Spinal cord (tissue), 10 donors: ENCODE measurements at places on chromosomes 2 and 18. TPM values are rescaled to one million over a fixed set of nuclear protein-coding genes. Genes with fewer than 3 reads are reported as not detected.

GRCh38 chr2:75002007-75002406 lies 43.6 kb downstream of the POLE4 start:
- no peak for DNase-seq
- no peaks in the 10 kb centered on the region for H3K27me3 ChIP-seq
- H3K4me3 ChIP-seq: no peak overlapping the region
- peaks cover 3% of the 10 kb centered on the region for H3K4me1 ChIP-seq
- H3K27ac ChIP-seq: no peak overlapping the region

The ZSWIM2 gene
- 0.28 TPM for total RNA-seq

DNA sequence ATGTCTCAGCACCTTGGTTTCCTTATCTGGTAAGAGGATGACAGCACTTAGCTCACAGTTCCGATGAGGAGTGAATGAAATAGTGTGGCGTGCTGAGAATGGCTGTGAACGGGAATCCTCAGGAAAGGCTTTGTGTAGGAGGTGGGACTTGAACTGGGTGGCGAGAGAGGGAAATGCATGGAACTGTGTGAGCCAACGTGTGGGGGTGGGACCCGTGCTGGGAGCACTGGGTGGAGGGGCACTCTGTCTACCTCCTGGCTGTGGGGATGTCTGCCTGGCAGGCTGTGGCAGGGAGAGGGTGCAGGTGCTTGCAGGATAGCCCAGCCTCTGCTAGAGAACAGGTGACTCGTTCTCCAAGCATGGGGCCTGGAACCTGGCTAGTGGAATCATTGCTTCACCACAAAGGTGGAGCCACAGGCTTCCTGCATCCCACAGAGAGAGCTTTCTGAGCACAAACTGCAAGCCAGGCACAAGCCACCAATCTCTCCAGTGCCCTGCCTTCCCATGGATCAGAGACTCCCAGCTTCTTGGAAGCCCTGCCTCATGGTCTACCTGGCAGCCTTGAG lies 145.2 kb downstream of the CELF4 start:
- DNase-seq: no peak
- H3K36me3 ChIP-seq: no peaks in the 10 kb centered on the region
- peaks cover 25% of the 10 kb centered on the region for H3K4me1 ChIP-seq

GRCh38 chr2:130785466-130786055 lies 30.2 kb downstream of the AMER3 start:
- no peaks in the 10 kb centered on the region for H3K27me3 ChIP-seq
- no peak overlapping the region for H3K4me3 ChIP-seq
- H3K4me1 ChIP-seq: no peaks in the 10 kb centered on the region

- DNase-seq: no peak
- H3K27me3 ChIP-seq: no peaks in the 10 kb centered on the region
- no peak overlapping the region for H3K27ac ChIP-seq
- H3K4me1 ChIP-seq: no peaks in the 10 kb centered on the region
- no peak overlapping the region for H3K4me3 ChIP-seq
Measured at GRCh38 chr2:231565887-231566594, 26.6 kb upstream of the TEX44 start.

GRCh38 chr2:238927746-238928519 lies 80.0 kb downstream of the TWIST2 start:
- H3K4me1 ChIP-seq: peaks cover 29% of the 10 kb centered on the region
- H3K4me3 ChIP-seq: no peak overlapping the region
- no peaks in the 10 kb centered on the region for H3K36me3 ChIP-seq
- no peak for DNase-seq
- H3K27ac ChIP-seq: no peak overlapping the region
- no peaks in the 10 kb centered on the region for H3K27me3 ChIP-seq

DNA sequence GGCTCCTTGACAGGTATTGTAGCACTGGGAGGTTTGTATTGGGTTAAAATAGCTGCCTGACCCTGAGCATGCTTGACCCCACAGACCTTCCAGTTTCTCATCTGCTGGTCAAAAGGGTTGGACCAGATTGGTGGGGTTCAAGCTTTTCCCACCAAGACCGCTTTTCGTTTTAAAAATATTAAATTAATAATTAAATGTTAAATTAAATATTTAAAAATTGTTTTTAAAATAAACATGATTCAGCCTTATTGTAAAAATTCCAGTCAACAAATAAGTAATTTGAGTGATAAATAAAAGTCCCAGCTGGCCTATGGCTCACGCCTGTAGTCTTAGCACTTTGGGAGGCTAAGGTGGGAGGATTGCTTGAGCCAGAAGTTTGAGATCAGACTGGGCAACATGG lies 36.6 kb upstream of the MCFD2 start:
- H3K27me3 ChIP-seq: no peaks in the 10 kb centered on the region
- H3K36me3 ChIP-seq: peaks cover 46% of the 10 kb centered on the region
- no peak overlapping the region for H3K27ac ChIP-seq
- H3K4me1 ChIP-seq: peaks cover 3% of the 10 kb centered on the region

- H3K4me1 ChIP-seq: no peaks in the 10 kb centered on the region
- no peaks in the 10 kb centered on the region for H3K27me3 ChIP-seq
- no peak overlapping the region for H3K27ac ChIP-seq
Measured at GRCh38 chr2:149630445-149630844, 42.9 kb upstream of the MMADHC start.

DNA sequence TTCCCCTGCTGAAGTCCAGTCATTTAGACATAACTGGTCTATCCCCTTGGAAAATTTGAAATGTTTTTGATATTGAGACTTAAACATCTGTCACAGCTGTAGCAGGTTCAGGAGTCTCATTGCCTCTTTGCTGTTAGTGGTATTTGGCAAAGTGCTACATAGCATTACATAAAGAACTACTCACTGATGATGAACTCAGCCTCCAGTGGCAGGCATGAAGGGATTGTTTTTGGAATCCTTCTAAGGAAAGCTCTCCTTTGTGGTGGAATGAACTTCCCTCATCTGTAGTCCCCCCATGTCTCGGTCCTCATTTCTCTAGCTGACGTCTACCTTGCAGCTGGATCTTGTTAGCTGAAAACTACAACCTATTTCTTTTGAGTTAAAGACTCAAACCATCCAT lies 111.6 kb downstream of the TACR1 start:
- H3K36me3 ChIP-seq: no peaks in the 10 kb centered on the region
- H3K27me3 ChIP-seq: no peaks in the 10 kb centered on the region
- H3K27ac ChIP-seq: no peak overlapping the region
- no peaks in the 10 kb centered on the region for H3K4me1 ChIP-seq

DNA sequence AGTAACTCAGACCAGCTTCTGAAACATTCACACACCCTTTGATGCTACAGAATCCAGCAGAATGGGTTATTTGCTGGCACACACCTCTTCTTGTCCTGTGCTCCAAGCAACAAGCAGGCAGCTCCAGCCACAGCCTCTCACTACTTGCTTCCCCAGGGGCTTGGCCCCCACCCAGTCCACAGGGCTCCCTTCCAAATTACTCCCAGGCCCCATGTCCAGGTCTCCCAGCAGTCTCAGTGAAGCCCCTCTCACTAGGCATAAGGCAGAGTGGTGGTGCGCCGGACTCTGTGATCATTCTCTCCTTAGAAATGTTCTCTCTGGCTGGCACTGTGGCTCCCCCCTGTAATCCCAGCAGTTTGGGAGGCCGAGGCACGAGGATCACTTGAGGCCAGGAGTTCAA lies 25.9 kb downstream of the ITM2C start:
- no peaks in the 10 kb centered on the region for H3K27me3 ChIP-seq
- DNase-seq: peak; percentile 89
- no peaks in the 10 kb centered on the region for H3K36me3 ChIP-seq
- no peak overlapping the region for H3K4me3 ChIP-seq

DNA sequence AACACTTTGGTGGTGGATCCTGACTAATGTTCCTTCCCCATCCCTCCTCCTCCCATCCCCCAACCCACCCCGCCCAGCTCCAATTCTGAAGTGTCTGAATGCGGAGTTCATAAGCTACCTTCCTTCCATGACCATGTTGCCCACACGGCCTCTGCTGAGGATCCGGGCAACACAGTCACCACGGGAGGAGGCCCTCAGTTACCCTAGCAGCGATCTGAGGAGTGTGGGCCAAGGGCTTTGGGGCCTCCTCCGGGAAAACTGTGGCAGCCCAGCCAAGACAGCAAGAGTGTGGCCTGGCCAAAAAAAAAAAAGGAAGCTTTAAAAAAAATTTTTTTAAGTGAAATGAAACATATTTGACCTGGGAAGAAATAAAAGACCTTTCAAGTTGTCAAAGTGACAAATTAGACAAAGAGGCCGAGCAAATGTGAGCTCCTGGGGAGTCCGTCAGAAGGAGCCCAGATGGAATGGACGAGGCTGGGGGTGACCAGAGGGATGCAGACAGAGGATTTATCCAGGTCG lies 169.0 kb upstream of the PKDCC start:
- H3K4me1 ChIP-seq: peaks cover 21% of the 10 kb centered on the region
- H3K27ac ChIP-seq: peak overlapping the region; percentile 33
- H3K4me3 ChIP-seq: no peak overlapping the region
- no peaks in the 10 kb centered on the region for H3K36me3 ChIP-seq
- no peak for DNase-seq

GRCh38 chr18:66999003-66999402 lies 395.1 kb upstream of the CDH19 start:
- no peaks in the 10 kb centered on the region for H3K27me3 ChIP-seq
- no peak for DNase-seq
- H3K4me3 ChIP-seq: no peak overlapping the region
- no peak overlapping the region for H3K27ac ChIP-seq

The SCYGR4 gene
- total RNA-seq: not detected

The FAM110C gene
- 6.2 TPM for total RNA-seq
